Right atrium auricular region (tissue), 2 donors: ENCODE measurements at places on chromosomes 3 and 15. TPM values are rescaled to one million over a fixed set of nuclear protein-coding genes. Genes with fewer than 3 reads are reported as not detected.

The C2CD4A gene
- total RNA-seq: not detected

- DNase-seq: no peak
Measured at GRCh38 chr3:177127008-177127407, 70.3 kb downstream of the TBL1XR1 start.

The NR1I2 gene
- total RNA-seq: not detected

The RFT1 gene
- total RNA-seq: 6.8 TPM

DNA sequence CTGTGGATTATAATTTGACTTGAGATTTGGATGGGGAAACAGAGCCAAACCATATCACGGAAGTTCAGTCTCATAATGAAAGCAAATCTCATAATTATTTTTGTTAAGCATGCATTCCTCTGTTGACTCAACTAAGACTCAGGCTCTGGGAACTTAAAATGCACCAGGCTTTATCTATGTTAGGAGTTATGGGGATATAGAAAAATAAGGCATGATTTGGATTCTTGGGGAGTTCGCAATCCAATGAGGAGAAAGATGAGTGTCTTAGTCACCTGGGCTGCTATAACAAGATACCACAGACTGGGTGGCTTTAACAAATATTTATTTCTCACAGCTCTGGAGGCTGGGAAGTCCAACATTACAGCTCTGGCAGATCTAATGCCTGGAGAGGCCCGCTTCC lies 89.4 kb upstream of the TJP1 start:
- no peak for DNase-seq

DNA sequence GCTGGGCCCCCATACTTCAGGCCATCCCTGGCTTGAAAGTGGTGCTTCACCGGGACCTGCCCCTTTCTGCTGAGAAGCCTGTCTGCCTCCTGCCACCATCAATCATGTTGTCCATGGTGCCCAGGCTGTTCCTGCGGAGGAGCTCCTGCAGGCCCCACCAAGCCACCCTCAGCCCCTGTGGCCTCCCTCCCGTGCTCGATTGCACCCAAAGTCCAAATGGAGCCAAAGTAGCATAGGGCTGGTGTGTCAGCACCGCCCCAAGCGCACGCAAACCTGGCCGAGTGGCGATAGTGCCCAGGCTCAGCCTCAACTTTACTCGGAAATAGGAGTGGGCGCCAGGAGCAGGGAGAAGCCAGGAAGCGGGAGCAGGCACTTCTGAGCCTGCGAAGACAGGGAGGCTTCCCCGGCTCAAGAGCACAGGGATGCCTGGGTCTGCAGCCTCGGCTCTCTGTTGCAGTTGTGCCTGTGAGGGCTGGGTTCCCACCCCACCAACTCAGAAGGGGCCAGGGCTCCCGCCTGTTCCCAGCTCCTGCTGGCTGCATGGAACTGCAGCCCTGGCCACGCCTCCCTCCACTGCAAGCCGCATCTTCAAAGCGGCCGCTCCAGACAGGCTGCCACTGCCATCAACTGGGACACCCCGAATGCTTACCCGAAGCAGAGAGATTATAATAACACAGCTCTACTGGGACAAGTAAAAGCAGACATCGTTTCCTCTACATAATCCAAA lies 203.0 kb downstream of the ARRDC4 start:
- DNase-seq: no peak

GRCh38 chr15:31340047-31340446 lies 13.4 kb downstream of the KLF13 start:
- no peak for DNase-seq

DNA sequence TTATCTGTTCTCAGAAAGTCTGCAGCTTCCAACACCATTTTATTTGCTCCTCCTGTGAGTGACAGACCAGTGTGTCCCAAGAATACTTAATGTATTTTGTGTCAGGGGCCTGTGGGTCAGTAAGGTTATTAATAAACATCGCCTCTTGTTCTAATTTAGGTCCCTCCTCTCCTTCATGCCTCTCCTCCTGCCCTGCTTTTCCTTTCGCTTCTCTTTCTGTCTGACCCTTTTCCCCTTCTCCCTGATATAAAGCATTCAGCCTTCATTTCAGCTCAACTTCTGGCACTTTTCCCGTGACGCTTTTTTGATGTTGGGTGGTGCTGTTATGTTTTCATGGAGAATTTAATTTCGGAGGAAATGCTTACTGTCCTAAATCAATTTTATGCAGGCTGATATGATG lies 29.7 kb upstream of the NR2F2 start:
- no peak for DNase-seq

- no peak for DNase-seq
Measured at GRCh38 chr3:196339493-196340254, 1.5 kb upstream of the TM4SF19 start.
